Hematopoietic multipotent progenitor cell (in vitro differentiated cells): ENCODE measurements at places on chromosomes 1 and 21. TPM values are rescaled to one million over a fixed set of nuclear protein-coding genes. Genes with fewer than 3 reads are reported as not detected.

The DDAH1 gene
- 0.81 TPM for total RNA-seq

The BSND gene
- not detected for total RNA-seq

The GPR25 gene
- under 0.01 TPM for total RNA-seq

The TNFRSF4 gene
- total RNA-seq, result 4.3 TPM

The BATF3 gene
- total RNA-seq, result 3.2 TPM

The LCE2A gene
- total RNA-seq, result not detected

The B4GALT3 gene
- total RNA-seq, result 28.5 TPM

The SLFNL1 gene
- total RNA-seq, result 1.6 TPM

The FMO4 gene
- total RNA-seq, result 1.9 TPM
